HT-29 (cell line): ENCODE measurements at places on chromosomes 2 and 18. TPM values are rescaled to one million over a fixed set of nuclear protein-coding genes. Genes with fewer than 3 reads are reported as not detected.

GRCh38 chr2:203623096-203623495 lies 83.3 kb upstream of the CD28 start:
- no peak for DNase-seq

DNA sequence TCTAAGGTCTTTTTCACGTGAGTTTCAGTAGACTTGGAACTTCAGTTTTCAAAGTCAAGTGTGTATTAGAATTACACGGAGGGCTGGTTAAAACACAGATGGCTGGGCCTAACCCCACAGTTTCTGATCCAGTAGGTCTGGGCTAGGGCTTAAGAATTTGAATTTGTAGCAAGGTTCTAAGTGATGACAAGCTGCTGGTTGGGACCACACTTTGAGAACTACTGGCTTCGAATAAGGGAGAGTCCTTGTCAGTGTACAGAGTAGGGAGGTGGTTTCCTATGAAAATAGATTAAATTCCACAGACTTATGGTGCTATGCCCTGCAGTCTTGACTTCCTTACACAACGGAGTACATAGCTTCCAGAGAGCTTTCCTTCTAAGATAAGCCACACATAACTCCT lies 4.5 kb downstream of the RHOB start:
- DNase-seq: no peak

GRCh38 chr2:231716666-231717280 lies 8.4 kb downstream of the PTMA start:
- DNase-seq: no peak

DNA sequence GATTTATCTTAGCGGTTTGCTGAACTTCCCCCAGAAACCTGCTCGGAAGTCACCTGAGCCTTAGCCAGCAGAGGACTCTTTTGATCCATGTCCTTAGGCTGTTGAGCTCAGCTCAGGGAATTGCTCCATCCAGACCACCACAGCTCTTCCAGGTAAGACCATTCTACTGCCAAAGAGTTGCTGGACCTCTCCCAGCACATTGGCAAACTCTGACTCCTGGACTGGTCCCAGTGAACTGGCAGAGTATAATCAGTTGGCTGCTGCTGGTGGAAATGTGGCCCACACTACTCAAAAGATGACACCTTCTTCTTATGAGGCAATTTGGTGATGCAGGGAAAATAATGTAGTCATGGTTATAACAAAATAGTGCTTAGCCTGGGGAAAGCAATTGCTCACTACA lies 308.8 kb upstream of the FIGN start:
- DNase-seq: no peak

DNA sequence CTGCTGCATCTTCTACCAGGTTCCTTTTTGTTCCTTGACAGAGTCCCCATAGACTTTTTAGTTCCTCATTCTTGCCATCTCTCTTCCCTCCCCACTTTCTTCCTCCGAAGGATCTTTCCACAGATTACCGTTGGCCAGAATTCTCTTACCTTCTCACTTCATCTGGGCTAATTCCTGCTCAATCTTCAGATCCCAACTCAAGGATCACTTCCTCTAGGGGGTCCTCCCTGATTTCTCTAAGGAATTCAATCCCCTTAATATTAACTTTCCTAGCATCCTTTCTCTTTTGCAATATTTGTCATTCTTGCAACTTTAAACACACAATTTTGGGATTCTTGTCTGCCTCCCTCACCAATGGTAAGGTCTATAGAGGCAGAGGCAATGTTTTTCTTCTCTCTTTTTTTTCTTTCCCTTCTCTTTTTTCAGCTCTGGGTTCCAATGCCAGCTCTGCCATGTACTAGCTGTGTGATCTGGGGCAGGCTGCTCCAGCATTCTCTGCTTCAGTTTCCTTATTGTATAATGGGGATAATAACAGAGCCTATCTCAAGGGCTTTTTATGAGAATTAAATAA lies 5.4 kb upstream of the KCNE4 start:
- no peak for DNase-seq

- no peak for DNase-seq
These were observed at the start of gene FRZB for GRCh38 chr2:182866461-182867406. Gene FRZB (minus strand): TSS chr2:182866637. CDS start chr2:182866552, 85 bp downstream.

GRCh38 chr2:149331023-149331400 lies 625 bp downstream of the LYPD6 start:
- DNase-seq: no peak

DNA sequence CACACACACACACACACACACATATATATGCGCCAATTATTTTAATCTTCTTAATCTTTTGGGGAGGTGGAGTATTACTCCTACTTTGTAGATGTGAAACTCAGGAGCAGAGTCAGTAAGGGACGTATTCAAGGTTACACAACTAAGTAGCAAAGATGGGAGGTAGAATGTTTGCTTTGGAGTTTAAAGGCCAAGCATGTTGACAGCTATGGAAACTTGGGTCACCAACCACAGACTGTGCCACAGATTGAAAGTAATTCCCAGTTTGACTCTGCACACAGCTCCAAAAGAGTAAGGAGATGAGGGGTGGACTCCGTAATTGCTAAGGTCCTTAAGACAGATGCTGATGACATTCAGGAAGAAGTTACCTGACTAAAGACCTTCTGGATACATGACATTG lies 124.8 kb upstream of the ITGB6 start:
- DNase-seq: no peak

CCDC68 gene
- 1.1 TPM in 2 replicates for total RNA-seq
